ENCODE measurements at places on chromosomes 4 and X. TPM values are rescaled to one million over a fixed set of nuclear protein-coding genes. Genes with fewer than 3 reads are reported as not detected.
A peak's percentile ranks its signal among the peaks of the same experiment; 100 is the strongest.

WDR17 gene
- total RNA-seq: 1.5 TPM

AMOT gene
- total RNA-seq: 3.0 TPM

HMX1 gene
- total RNA-seq: not detected

GYPA gene
- total RNA-seq: not detected

DNA sequence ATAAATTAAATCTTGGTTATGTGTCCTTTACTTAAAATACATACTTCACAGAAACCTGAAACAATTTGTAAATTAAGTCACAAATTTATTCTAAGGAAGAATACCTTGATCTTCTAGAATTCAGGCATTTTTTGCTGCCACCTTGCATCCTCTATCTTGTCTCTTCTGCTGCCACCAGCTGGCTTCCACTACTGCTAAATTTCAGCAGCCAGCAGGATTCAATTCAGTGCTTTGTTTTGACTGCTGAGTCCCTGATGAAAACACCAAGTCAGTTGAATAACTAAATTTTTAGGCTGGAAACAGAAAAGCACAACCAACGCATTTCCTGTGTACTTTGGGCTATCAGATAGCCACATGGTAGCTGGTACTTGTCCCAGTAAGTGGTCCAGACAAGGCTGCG is 2.4 kb upstream of the MBTPS2 start:
- H3K36me3 ChIP-seq: no peaks in the 10 kb centered on the region
- H3K4me3 ChIP-seq: no peak overlapping the region
- no peak for DNase-seq
- H3K27ac ChIP-seq: no peak overlapping the region
- no peaks in the 10 kb centered on the region for H3K27me3 ChIP-seq
- peaks cover 8% of the 10 kb centered on the region for H3K4me1 ChIP-seq

- no peak overlapping the region for H3K27ac ChIP-seq
- H3K27me3 ChIP-seq: no peaks in the 10 kb centered on the region
- H3K4me1 ChIP-seq: no peaks in the 10 kb centered on the region
- H3K4me3 ChIP-seq: no peak overlapping the region
These were observed 73.4 kb downstream of the CNOT6L start for GRCh38 chr4:77745792-77746191.

DNA sequence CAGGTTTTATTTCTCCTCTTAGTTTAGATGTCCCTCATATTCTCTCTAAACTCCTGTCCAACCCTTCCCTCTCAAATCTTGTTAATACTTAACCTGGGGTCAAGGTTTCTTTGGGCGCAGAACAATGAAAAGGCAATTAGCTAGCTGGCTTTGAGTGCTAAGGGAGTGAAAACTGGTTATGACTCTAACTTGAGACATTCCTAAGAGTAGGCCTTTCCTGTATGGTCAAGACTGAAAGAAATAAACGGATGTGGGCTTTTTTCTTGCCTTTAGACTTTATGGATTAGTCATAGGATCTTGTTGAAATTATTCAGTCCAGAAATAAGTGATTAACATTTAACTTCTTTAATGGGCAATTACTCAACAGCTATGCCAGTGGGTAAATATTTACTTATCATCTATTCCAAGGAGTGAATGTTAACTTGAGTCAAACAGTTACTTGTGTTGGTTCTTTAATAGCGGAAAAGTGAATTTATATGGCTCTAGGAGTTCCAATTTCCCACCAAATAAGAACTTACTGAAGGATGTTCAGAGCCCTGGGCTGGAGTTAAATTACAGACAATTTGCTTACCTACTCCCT is 141.7 kb upstream of the SCML1 start:
- H3K4me1 ChIP-seq: no peaks in the 10 kb centered on the region
- H3K4me3 ChIP-seq: no peak overlapping the region
- no peaks in the 10 kb centered on the region for H3K27me3 ChIP-seq
- H3K27ac ChIP-seq: no peak overlapping the region

DNA sequence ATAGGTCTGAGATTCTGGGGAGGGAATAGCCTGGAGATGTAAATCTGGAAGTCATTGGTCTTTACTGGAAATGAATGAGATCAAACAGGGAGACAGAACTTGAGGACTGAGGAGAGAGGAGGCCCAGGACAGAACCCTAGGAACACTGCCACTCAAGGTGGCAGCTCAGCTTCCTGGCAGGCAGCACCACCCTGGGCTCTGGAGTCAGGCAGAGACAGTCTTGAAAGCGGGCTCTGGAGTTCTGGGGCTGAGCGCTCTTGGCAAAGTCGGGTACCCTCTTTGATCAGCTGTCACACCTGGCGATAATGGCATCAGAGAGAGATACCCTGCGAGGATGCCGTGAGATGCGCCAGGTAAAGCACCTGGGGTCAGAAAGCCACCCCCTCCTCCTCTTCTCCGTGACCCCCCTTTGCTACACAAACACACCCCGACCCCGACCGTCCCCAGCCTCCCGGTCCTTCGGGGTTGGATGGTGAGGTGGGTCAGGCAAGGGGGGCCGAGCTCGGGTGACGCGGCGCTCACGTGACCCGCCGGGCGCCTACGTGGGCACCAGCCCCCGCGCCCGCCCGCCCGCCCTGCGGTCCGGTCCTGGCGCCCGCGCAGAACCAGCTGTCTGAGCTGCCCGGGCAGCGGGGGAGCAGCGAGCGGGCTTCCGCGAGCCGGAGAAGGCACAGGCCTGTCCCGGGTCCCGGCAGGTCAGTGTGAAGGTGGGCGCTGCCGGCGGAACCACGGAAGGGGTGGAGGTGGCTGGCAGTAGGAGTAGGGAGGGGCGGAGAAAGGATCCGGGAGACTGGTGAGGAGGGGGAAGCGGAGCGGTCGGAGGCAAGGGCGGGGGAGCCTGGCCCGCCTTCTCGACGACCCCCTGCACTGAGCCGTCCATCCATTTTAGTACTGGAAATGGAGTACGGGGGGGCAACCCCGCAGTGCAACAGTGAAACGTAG is at the start of gene TCEAL3:
TCEAL3 (plus strand) TSS at position 600 of the 942 bp plus-strand sequence. CDS start 1,102 bp downstream, outside the sequence.
- H3K4me3 ChIP-seq: peak within 1 kb of the TSS; percentile 56
- no peaks in the 10 kb centered on the region for H3K4me1 ChIP-seq
- peak; percentile 25 for DNase-seq
- H3K27me3 ChIP-seq: no peaks in the 10 kb centered on the region

- H3K27ac ChIP-seq: no peak overlapping the region
- no peaks in the 10 kb centered on the region for H3K27me3 ChIP-seq
- H3K4me3 ChIP-seq: no peak overlapping the region
- no peaks in the 10 kb centered on the region for H3K36me3 ChIP-seq
- no peak for DNase-seq
These were observed 5.9 kb downstream of the ODAPH start for GRCh38 chr4:75561789-75562188.

DNA sequence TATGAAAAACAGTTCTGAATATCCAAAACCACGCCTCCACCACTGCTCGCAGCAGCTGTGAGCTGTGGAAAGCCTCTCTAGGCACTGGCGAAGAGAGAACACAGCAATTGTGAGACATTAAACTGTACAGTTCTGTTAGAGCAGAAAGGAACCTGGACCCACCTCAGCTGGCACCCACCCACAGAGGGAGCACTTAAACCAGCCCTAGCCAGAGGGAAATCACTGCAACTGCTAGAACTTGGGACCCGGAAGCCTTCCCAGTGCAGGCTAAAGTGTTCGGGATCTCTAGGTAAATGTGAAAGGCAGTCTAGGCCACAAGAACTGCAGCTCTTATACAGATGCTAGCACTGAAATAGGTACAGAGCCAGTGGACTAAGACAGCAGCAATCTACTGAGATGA is 308.8 kb downstream of the PRR32 start:
- no peak overlapping the region for H3K27ac ChIP-seq
- H3K36me3 ChIP-seq: no peaks in the 10 kb centered on the region
- no peak for DNase-seq
- H3K4me1 ChIP-seq: no peaks in the 10 kb centered on the region
- no peak overlapping the region for H3K4me3 ChIP-seq

DNA sequence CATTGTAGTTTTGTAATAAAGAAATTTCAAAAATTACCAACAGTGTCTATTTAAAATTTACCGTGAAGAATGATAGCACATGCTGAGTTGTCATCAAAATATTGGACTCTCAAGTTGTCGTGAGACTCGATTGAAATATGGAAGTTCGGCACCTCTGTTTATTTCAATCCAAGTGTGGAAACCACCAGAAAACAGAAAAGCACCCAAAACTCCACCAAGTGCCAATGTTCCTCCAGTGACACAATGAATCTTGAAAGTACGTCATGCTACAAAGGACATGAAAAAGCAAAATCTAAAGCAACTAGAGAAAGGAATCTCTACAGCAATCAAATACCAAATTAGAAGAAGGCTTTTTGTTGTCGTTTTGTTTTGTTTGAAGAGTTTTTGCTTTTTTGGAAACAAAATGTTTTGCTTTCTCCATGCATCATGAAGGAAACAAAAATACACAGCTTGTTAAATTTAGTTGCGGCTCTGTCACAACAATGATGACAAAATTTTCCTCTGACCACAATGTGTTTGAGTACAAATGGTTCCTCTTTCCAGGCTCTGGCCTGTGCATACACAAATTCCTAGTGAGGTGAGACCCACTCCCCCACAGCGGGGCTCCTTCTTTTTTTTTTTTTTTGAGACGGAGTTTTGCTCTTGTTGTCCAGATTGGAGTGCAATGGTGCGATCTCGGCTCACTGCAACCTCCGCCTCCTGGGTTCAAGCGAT is 9.6 kb upstream of the IL13RA1 start:
- no peaks in the 10 kb centered on the region for H3K27me3 ChIP-seq
- DNase-seq: no peak
- H3K4me1 ChIP-seq: no peaks in the 10 kb centered on the region
- H3K36me3 ChIP-seq: no peaks in the 10 kb centered on the region

- H3K36me3 ChIP-seq: no peaks in the 10 kb centered on the region
- H3K27me3 ChIP-seq: no peaks in the 10 kb centered on the region
- H3K27ac ChIP-seq: no peak overlapping the region
- no peak for DNase-seq
These were observed 60.9 kb downstream of the SLC7A11 start for GRCh38 chr4:138181287-138181686.

DNA sequence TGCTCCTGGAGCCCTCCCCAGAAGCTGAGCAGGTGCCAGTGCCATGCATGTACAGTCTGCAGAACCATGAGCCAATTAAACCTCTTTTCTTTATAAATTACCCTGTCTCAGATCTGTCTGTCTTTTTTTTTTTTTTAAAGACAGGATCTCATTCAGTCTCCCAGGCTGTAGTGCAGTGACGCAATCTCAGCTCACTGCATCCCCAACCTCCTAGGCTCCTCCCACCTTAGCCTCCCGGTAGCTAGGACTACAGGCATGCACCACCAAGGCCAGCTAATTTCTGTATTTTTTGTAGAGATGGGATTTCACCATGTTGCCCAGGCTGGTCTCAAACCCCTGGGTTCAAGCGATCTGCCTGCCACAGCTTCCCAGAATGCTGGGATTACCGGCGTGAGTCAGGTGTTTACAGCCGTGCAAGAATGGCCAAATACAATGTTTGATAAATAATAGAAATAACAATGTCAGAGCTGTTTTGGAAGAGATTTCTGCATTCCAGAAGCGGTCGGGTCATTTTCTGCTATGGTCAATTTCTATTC is 68.8 kb downstream of the SLC2A9 start:
- H3K4me3 ChIP-seq: no peak overlapping the region
- DNase-seq: no peak
- no peak overlapping the region for H3K27ac ChIP-seq
- H3K27me3 ChIP-seq: no peaks in the 10 kb centered on the region
- H3K4me1 ChIP-seq: no peaks in the 10 kb centered on the region

DNA sequence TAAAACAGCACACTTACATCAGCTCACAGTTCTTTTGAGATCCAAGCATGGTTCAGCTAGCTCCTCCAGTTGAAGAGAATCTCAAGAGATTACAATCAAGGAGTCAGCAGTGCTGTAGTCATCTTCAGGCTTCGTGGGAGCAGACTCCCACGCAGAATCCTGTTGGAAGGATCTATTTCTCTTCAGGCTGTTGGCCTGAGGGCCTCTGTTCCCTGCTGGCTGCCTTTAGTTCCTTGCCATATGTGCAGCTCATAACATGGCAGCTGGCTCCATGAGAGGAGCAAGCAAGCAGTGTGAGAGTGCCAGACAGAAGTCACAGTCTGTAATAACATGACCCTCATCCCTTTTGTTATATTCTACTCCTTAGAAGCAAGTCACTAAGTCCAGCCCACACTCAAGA is 168.6 kb downstream of the COX18 start:
- H3K4me1 ChIP-seq: no peaks in the 10 kb centered on the region
- no peaks in the 10 kb centered on the region for H3K27me3 ChIP-seq
- H3K27ac ChIP-seq: no peak overlapping the region
- H3K36me3 ChIP-seq: no peaks in the 10 kb centered on the region

GRCh38 chr4:179415037-179415846 is 1973.0 kb upstream of the AGA start:
- H3K4me1 ChIP-seq: no peaks in the 10 kb centered on the region
- H3K4me3 ChIP-seq: no peak overlapping the region
- DNase-seq: no peak
- no peak overlapping the region for H3K27ac ChIP-seq
- no peaks in the 10 kb centered on the region for H3K27me3 ChIP-seq
